ENCODE measurements at places on chromosomes 2 and 18. TPM values are rescaled to one million over a fixed set of nuclear protein-coding genes. Genes with fewer than 3 reads are reported as not detected.

DNA sequence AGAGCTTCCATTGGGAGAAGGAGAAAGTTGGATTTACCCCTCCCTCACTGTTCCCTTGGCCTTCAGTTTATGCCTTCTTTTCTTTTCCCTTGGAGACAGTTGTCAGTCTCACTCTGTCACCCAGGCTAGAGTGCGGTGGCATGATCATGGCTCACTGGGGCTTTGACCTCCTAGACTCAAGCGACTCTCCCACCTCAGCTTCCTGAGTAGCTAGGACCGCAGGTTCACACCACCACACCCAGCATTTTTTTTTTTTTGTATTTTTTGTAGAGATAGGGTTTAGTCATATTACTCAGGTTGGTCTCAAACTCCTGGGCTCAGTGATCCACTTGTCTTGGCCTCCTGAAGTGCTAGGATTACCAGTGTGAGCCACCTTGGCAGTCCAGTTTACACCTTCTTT, 49.9 kb downstream of the SLC9A4 start:
- no peaks in the 10 kb centered on the region for H3K36me3 ChIP-seq
- no peaks in the 10 kb centered on the region for H3K4me1 ChIP-seq
- H3K27ac ChIP-seq = no peak overlapping the region
- H3K4me3 ChIP-seq = no peak overlapping the region
- no peak for DNase-seq
- H3K27me3 ChIP-seq = no peaks in the 10 kb centered on the region

GRCh38 chr2:31945572-31945935, 65.3 kb downstream of the MEMO1 start:
- peaks cover 21% of the 10 kb centered on the region for H3K4me1 ChIP-seq
- no peak for DNase-seq
- H3K27ac ChIP-seq = no peak overlapping the region
- no peaks in the 10 kb centered on the region for H3K27me3 ChIP-seq
- H3K36me3 ChIP-seq = no peaks in the 10 kb centered on the region
- no peak overlapping the region for H3K4me3 ChIP-seq

DNA sequence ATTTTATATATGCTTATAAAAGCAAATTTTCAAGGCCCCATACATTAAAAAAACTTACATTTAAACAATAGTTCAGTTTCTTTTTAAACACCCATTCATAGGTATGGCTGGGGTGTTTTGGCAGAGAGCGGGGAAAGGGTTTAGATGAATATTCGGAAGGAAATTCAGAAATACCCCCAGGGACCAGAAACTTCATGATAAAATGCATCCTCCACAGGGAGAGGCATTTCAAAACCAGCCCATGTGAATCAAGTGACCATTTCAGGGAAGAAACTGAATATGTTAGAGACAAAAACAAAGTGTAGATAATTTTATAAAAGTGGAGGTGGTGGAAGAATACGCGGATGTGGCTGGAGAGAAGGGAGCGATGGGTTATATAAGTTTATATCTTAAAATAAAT, 327.1 kb downstream of the TGIF1 start:
- H3K36me3 ChIP-seq = no peaks in the 10 kb centered on the region
- H3K4me1 ChIP-seq = no peaks in the 10 kb centered on the region
- no peaks in the 10 kb centered on the region for H3K27me3 ChIP-seq
- no peak overlapping the region for H3K27ac ChIP-seq
- no peak overlapping the region for H3K4me3 ChIP-seq

DNA sequence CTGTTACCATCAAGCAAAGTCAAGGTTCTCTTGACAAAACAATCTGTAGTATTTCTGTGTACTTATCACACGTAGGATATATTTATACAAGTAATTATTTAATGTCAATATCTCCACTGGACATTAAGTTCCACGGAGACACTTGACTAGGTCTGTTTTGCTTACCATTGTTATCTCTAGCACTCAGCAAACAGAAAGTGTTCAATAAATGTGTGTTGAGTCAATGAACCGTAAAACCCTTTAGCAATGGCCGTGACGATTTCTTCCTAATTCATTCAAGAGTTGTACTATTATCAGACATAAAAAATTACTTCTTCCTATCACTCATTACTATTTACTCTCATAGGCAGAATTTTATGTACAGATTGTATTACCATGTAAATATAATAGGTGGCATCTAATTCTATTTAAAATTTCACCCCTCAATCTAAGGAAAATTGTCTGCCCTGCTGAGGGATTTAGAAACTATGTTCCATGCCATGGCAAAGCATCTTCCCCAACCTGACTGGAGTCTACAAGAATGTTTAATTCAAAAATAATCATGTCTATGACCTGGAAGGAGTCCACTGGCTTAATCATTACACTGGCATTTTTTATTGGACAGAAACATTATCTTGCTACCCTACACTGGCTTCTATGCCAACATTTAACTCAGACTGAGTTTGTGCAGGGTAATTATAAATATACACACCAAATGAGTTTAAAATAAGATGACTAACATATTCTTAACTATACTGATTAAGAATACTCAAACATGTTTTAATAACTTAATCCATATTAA, 301.9 kb downstream of the ZEB2 start:
- peaks cover 5% of the 10 kb centered on the region for H3K4me1 ChIP-seq
- no peaks in the 10 kb centered on the region for H3K36me3 ChIP-seq
- no peaks in the 10 kb centered on the region for H3K27me3 ChIP-seq
- no peak for DNase-seq
- no peak overlapping the region for H3K27ac ChIP-seq

- H3K27ac ChIP-seq = no peak overlapping the region
- no peak for DNase-seq
- no peaks in the 10 kb centered on the region for H3K36me3 ChIP-seq
- no peaks in the 10 kb centered on the region for H3K27me3 ChIP-seq
These were observed 48.6 kb downstream of the SLC8A1 start for GRCh38 chr2:40403233-40403836.

- no peak overlapping the region for H3K4me3 ChIP-seq
- H3K27me3 ChIP-seq = no peaks in the 10 kb centered on the region
- no peaks in the 10 kb centered on the region for H3K36me3 ChIP-seq
- no peak for DNase-seq
These were observed 91.4 kb upstream of the AGAP1 start for GRCh38 chr2:235402422-235402821.

GRCh38 chr2:62944362-62944761, 106.3 kb upstream of the OTX1 start:
- H3K27ac ChIP-seq = no peak overlapping the region
- H3K4me1 ChIP-seq = no peaks in the 10 kb centered on the region
- H3K36me3 ChIP-seq = no peaks in the 10 kb centered on the region
- no peaks in the 10 kb centered on the region for H3K27me3 ChIP-seq

- no peaks in the 10 kb centered on the region for H3K27me3 ChIP-seq
- no peaks in the 10 kb centered on the region for H3K36me3 ChIP-seq
- H3K27ac ChIP-seq = no peak overlapping the region
- H3K4me1 ChIP-seq = no peaks in the 10 kb centered on the region
These were observed 34.9 kb downstream of the MYCN start for GRCh38 chr2:15975261-15975600.

DNA sequence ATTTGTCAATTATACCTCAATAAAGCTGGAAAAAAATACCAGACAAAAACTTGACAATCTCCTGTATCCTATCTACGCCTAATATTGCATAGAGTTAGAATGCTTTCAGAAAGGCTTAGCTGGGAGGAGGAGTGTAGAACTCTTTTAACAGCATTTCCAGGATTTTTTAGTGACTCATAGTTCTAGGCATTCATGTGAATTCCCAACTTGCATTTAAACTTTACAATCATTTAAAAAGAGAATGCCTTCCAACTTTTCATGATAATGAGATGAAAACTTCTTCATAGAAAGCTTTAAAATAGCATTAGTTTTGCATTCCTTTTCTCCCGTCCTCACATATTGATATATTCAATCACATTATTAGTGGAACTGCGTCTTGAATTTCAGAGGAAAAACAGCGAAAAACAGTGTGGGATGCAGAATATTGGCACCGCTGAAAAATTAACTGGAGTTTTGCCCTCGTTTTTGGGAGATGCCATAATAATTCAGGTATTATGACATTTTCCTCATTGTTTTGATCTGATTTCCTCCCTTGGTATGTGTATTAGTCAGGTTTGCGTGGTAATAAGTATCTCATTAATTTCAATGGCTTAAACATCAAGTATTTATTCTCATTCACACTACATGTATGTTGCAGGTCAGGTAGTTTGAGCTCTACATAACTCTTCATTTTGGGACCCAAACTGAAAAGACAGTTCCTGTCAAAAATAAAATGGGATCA, 293.2 kb upstream of the FIGN start:
- no peaks in the 10 kb centered on the region for H3K36me3 ChIP-seq
- no peaks in the 10 kb centered on the region for H3K27me3 ChIP-seq
- no peak overlapping the region for H3K4me3 ChIP-seq
- H3K4me1 ChIP-seq = no peaks in the 10 kb centered on the region

DNA sequence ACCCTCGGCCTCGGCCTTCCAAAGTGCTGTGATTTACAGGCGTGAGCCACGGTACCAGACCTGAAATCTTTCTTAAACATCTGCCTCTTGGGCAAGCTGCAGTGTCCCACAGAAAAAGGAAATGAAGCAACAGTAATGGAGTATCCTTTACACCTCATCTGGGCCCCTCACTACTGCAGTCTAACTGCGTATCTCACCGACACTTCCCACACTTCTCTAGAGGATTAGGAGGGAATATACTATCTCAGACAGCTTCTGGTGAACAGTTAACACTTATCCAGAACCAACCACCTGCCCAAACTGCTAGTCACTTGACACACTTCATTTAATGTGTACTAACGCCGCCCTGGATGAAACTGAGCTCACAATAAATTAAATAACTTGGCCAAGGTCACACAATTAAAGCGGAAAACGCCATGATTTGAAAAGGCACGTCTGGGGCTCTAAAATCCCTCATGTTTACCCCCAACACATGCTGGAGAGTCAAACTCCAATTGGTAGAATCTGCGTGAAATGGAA, 993 bp downstream of the COX7A2L start:
- H3K4me1 ChIP-seq = peaks cover 35% of the 10 kb centered on the region
- DNase-seq = peak; percentile 21
- peak overlapping the region; percentile 99 for H3K4me3 ChIP-seq
- no peaks in the 10 kb centered on the region for H3K36me3 ChIP-seq
- H3K27ac ChIP-seq = peak overlapping the region; percentile 97

- peaks cover 27% of the 10 kb centered on the region for H3K27me3 ChIP-seq
- no peak overlapping the region for H3K4me3 ChIP-seq
These were observed 334.5 kb downstream of the SMAD2 start for GRCh38 chr18:47595831-47596501.

- no peak overlapping the region for H3K4me3 ChIP-seq
- no peaks in the 10 kb centered on the region for H3K4me1 ChIP-seq
- H3K27me3 ChIP-seq = no peaks in the 10 kb centered on the region
- DNase-seq = no peak
These were observed 205.2 kb downstream of the SCG2 start for GRCh38 chr2:223396993-223397392.

DNA sequence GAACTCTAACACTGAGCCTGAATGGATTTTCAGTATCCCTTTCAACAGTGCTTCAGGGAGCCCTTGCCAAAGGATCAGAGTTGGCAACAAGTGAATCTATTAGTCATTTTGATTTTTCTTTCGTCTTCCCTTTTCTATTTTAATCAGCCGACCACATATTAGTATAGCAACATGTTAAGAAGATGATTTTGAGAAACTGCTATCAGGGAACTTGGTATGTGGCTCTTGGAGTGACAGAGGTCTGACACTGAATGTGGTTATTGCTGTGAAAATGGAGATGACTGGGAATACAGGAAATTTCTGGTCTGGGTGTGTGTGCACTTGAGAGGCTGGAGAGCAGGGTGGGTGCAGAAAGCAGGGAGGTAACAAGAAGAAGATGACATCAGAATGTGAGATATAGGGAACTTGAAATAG, 28.7 kb upstream of the IL1RL1 start:
- no peak overlapping the region for H3K27ac ChIP-seq
- H3K27me3 ChIP-seq = no peaks in the 10 kb centered on the region

DNA sequence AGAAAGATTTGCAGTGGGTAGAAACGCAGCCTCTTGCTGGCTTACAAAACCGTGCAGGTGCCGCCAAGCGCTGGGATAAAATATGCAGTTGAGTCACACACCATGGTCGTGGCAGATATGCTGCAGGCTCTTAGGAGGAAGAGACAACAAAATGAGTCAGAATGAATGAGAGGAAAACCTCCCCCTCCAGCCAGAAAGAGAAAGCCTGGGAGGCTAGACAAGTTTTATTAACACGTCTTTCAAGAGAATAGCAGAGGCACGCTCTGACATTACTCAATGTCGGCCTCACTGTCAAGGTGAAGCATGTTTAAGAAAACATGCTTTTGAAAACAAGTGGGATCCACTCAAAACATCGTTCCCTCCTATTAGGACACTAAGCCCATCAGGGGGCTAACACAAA, 37.1 kb upstream of the ZCCHC2 start:
- H3K27me3 ChIP-seq = no peaks in the 10 kb centered on the region
- no peak overlapping the region for H3K27ac ChIP-seq
- no peak for DNase-seq

GRCh38 chr2:18066894-18067293, 188.4 kb downstream of the KCNS3 start:
- no peaks in the 10 kb centered on the region for H3K27me3 ChIP-seq
- H3K4me3 ChIP-seq = no peak overlapping the region
- peaks cover 32% of the 10 kb centered on the region for H3K4me1 ChIP-seq
- no peaks in the 10 kb centered on the region for H3K36me3 ChIP-seq

DNA sequence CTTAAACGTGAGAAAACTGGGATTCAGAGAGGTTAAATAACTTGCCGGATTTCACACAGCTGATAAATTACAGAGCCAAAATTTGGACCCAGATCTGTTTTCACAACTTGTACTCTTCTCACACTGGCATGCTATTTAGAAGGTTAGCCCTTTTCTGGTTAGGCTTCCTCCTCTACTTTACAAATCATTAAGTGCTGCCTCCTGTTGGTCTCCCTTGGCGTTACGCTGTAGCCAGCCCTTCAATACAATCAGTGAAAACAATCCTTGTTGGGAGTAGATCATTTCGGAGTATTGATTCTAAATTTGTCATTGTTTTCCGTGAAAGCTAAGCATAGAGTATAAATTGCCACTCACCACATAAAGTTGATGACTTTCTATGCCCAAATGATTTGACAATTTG, 153.5 kb downstream of the ARHGAP15 start:
- no peaks in the 10 kb centered on the region for H3K27me3 ChIP-seq
- H3K36me3 ChIP-seq = no peaks in the 10 kb centered on the region
- no peak for DNase-seq
- H3K27ac ChIP-seq = no peak overlapping the region

UGT1A5 gene
- not detected for total RNA-seq

CRIM1 gene
- 194 TPM for total RNA-seq

RTP5 gene
- not detected for total RNA-seq

All from gastrocnemius medialis (tissue), 4 donors.